T-helper 9 cell (primary cell): ENCODE measurements at places on chromosomes 5 and 9.

GRCh38 chr5:61828856-61829255 is 477.1 kb upstream of the KIF2A start:
- DNase-seq, result no peak

- no peak for DNase-seq
Observed at GRCh38 chr5:11384441-11385250, 519.6 kb downstream of the CTNND2 start.

DNA sequence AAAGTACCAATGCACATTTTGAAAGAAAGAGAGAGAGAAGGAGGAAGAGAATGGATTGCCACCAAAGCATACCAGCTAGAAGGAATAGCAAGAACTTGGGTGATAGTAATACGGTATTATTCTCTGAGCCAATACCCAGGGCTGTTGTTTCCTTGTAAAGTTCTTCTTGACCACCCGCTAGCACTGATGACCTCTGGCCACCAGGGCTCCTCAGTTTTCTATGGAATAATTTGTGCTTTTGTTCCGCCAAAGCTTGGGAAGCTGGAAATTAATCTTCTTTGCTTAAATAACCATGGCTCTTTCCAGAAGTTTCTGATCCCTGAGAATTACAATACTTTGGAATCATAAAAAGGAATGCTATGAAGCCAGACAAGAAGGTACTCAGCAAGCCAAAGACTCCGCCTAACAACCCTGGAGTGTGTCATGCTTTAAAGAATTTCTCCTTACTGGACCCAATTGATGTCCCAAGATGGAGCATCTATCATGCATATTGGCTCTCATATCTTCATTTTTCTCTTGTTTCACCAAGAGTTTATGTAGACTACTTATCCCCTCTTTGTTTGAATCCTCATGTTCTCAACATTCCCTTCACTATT is 29.8 kb downstream of the OR2K2 start:
- no peak for DNase-seq

GRCh38 chr5:54703133-54703532 is 185.6 kb downstream of the SNX18 start:
- no peak for DNase-seq

DNA sequence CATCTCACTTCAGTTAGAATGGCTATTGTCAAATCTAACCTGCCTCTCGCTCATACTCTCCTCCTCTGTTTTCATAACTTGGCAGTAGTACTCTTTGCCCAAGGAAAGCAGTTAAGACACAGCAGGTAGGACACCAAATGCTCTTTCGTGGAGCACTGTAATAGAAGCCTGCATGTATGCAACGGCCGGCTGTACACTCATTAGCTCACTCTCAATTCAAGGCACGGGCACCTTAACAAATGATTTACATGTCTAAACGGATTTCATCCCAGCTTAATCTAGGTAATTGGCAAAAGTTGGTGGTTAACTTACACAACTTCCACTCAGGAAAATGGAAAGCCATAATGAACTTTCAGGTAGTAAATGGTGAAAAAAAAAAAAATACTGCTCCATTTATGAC is 14.9 kb downstream of the DEPDC1B start:
- DNase-seq, result no peak

DNA sequence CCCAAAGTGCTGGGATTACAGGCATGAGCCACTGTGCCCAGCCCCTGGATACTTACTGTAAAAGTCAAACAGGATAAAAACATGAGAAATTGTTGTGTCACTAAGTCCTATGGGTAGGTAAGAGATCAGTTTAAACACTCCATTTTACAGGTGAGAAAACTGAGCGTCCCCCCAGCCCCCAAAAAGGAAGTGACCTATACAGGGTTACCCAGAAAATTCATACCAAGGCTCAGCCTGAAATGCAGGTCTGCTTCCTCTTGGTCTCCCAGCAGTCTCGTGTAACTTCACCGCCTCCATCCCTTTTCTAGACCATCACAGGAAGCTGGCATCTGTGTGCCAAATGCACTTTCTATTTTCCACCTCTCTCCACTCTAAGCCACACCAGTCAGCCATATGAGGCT is 57.2 kb downstream of the TMOD1 start:
- DNase-seq, result no peak

DNA sequence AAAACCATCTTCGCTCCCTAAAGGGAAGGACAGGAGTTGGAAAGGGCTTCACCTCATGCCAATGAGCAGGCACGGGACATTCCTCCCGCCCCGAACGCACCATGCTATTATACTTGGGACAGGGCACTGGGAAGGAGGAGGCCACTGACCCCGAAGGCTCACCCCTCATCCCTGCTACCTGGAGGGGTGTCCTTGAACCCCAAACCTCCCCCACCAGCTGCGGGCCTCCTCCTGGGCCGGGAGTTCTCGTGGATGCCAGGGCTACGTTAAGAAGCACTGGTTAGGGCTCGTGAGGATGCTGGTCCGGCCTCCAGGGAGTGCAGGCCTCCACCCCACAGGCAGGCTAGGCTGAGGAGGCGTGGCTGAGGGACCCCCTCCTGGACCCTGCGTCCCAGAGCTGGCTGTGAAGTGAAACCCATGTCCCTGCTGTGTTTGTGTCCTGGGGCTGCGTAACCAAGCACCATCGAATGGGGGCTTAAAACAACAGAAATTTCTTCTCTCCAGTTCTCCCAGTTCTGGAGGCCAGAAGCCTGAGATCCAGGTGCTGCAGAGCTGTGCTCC is 111.0 kb upstream of the SARDH start:
- no peak for DNase-seq

DNA sequence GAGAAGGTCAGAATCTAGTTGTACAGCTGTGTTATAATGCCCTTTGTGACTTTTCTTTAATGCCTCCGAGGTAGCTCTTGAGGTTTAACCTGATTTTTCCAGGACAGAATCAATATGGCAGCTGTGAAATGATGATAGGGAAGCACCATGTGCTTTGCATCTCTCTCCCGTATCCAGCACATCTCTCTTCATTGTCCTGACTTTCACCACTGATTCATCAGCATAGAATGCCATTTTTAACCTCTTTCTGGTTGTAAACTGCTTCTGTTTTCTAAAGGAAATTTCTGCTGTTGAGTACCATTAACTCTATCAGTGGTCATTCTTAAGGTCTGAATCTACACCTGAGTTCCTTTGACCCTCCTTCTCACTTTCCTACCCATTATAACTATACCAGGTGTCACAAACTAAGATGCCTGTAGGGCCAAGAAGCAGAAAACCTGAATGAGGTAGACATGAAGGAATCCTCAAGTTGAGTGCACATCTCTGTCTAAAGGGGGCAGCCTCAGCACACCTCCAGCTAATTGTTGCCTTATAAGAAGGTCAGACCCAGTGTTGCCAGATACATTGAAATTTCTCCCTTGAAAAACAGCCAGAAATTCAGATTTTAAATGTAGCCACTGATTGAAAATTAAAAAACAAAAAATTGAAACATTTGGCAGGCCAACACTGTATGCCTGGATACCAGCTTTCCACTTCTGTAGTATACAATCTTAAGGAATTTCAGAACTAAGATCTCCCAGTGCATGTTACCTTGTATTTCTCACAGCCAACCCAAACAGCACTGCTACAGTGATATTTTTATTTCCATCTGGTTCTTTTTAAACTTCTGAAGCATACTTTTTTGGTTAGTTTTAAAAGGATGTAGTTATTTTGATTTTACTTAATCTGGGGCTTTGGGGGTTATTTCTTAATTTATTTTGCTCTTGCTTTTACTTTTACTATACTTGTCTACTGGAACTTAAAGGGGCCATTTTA is 35.8 kb upstream of the TLX3 start:
- no peak for DNase-seq

- no peak for DNase-seq
Observed at GRCh38 chr5:31113101-31113500, 80.4 kb upstream of the CDH6 start.

DNA sequence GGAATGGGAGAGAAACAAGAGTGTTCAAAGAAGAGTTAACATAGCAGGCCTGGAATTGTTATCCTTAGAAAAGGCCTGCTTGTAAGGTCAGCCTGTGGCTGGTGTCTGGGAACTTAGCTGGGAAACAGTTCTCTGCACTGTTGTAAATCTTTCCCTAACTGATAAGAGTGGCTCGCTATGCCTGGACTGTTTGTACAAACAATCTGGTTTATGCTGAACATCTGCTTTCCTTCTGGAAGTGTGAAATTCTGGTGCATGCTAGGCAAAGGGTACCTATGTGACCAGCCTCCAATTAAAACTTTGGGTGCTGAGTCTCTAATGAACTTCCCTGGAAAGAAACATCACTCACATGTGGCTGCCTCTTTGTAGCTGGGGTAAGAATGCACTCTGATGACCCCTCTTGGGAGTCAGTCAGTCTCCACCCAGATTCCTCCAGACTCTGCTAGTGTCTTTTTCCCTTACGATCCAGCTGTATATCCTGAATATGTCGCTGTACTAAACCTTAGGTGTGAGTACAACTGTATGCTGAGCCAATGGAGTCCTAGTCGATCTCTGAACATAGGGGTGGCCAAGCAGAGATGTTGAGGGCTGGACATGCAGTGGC is 16.5 kb downstream of the SPARC start:
- no peak for DNase-seq

GRCh38 chr5:82265047-82265446 is 13.1 kb downstream of the RPS23 start:
- no peak for DNase-seq

DNA sequence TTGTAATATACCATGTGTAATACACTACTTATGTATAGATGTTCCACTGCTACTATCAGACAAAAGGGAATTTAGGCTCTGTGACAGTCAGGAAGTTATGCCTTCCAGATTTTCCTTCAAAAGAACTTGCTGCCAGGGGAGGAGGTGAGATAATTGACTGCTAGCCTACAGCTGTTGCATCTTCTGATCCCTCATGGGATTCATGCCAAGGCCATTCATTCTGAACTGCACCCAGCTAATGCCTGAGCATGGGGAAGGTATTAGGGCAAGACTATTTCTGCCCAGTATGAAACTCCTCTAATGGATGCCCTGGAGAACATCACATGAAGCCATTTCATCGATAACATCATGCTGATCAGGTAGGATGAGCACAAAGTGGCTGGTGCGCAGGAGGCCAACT is 746.5 kb upstream of the ZNF608 start:
- DNase-seq, result no peak

DNA sequence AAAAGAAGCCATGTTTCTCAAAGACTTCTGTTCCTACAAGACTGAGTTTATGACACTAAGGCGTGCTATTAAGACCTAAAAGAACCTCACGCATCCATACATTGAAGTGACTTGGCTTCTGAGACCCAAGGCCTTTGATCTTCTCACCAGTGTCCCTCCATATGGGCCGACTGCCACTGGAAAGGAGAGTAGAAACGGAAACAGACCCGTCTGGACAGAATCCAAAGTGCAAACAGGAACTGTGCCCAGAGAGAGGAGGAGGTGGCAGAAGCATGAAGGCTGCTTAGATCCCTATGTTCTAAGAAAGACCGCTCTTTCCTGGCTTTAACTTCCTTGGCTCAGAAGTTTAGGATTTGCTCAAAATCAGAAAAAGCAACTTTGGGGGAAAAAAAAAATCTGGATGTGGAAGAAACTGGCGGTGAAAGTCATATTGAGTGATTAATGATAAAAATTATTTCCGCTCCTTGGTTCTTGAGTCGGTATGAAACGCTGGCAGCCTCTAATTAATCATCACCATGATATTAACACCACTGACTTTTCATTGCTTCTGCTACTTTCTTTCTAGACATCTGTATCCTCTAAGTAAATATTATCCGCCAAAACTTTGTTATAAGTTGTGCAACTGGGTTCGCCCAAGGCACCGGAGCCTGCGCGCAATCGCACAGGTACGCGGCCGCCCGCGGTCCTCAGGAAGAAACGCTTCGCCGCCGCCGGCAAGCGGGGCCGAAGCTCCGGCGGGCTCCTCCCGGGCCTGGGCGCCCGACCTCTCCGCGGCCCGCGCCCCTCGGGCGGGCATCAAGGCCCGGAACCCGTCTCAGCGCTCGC is 726 bp downstream of the DAP start:
- DNase-seq, result no peak

- DNase-seq, result no peak
Observed at GRCh38 chr9:128091144-128091543, 23.1 kb downstream of the SLC25A25 start.

- DNase-seq, result no peak
Observed at GRCh38 chr5:137858223-137858916, 9.3 kb upstream of the MYOT start.

GRCh38 chr9:137108608-137109249 is 5.8 kb downstream of the DPP7 start:
- DNase-seq, result no peak

- no peak for DNase-seq
Observed at GRCh38 chr5:148953711-148954110, 109.2 kb downstream of the SH3TC2 start.

GRCh38 chr9:38360839-38361472 is 31.5 kb upstream of the ALDH1B1 start:
- DNase-seq, result no peak

DNA sequence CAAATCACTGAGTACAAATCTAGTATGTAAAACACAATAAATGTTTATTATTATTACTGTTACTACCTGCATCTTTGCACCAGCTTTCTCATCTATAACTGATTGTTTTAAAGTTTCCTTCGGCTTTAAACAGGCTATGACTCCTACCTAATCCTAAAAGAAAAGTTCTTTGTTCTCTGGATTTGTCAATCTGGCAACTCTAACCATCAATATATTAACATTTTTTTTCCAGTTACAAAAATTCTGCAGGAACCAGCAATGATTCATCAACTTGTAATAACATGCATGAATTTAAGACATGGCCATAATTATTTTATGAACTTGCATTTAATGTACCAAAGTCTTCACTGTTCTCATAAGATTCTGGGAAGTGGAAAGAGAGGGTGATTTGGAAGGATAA is 228.5 kb downstream of the PIK3R1 start:
- DNase-seq, result no peak

DNA sequence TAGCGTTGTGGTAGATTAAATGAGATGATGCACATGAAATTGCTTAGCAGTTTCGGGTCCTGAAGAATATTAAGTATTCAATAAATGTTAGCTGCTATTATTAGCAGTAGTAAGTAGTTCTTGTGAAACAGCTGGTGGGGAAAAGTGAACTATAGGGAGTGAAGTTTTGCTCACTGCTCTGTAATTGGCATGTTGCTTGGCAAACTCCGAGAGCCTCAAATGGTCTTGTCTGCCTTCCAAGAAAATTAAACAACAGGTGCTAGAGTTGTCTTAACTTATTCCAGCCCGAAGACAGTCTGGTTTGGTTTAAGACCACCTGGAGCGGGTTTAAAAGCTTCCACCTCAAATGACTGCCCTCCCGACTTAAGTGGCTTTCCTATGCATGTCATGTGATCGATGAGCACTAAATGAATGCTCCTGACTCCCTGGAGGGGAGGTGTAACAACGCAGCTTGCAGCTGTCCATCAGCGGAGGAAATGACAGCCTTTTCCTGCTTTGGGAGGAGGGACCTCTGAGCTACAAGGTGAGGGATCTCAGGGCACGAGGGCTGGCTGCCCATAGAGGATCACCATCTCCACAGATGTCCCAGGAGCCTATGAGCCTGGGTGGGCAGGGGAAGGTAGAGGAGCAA is 202.9 kb upstream of the PANK3 start:
- DNase-seq, result no peak

GRCh38 chr9:88084357-88085183 is 53.7 kb downstream of the SPATA31C2 start:
- DNase-seq, result no peak

GRCh38 chr9:125674981-125675973 is 31.7 kb downstream of the MAPKAP1 start:
- no peak for DNase-seq
